GOT3 (cell line): ENCODE measurements at places on chromosomes 6 and 20.

GRCh38 chr6:162260027-162260426 lies 467.5 kb downstream of the PRKN start:
- DNase-seq, result no peak

- no peak for DNase-seq
These were observed 359.0 kb downstream of the BCKDHB start for GRCh38 chr6:80465513-80465912.

GRCh38 chr20:4195499-4195898 lies 180.1 kb upstream of the RNF24 start:
- no peak for DNase-seq

- no peak for DNase-seq
These were observed 94.9 kb downstream of the CEBPB start for GRCh38 chr20:50285376-50286173.
